Aorta (tissue), 5 donors: ENCODE measurements at places on chromosomes 11 and 22. TPM values are rescaled to one million over a fixed set of nuclear protein-coding genes. Genes with fewer than 3 reads are reported as not detected.

- H3K4me1 ChIP-seq: no peaks in the 10 kb centered on the region
- no peaks in the 10 kb centered on the region for H3K27me3 ChIP-seq
- no peak overlapping the region for H3K4me3 ChIP-seq
- H3K36me3 ChIP-seq: no peaks in the 10 kb centered on the region
These were observed 5.6 kb downstream of the SLC36A4 start for GRCh38 chr11:93192163-93192562.

- no peak for DNase-seq
- H3K4me3 ChIP-seq: no peak overlapping the region
- H3K27ac ChIP-seq: no peak overlapping the region
- no peaks in the 10 kb centered on the region for H3K36me3 ChIP-seq
- H3K27me3 ChIP-seq: no peaks in the 10 kb centered on the region
These were observed 34.2 kb upstream of the SYT13 start for GRCh38 chr11:45320371-45320770.

- H3K4me1 ChIP-seq: no peaks in the 10 kb centered on the region
- no peak overlapping the region for H3K4me3 ChIP-seq
- no peak overlapping the region for H3K27ac ChIP-seq
These were observed 357.3 kb downstream of the CTTN start for GRCh38 chr11:70755410-70756158.

DNA sequence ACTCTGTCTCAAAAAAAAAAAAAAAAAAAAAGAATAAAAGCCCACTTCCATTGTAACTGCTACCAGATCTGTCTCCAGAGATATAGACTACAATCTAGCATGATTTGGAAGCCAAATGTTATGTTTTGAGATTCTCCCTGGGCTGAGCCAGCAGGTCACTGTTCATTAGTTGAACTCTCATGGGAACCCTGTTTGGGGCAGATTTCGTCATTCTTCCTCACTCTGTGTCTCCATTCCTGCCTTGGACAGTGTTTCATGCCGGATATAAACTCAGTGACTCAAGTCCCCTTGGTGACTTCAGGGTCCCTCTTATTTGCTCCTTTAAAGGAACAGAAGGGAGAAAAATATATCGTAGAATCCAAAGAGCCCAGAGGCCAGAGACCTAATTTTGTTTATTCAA, 378.1 kb downstream of the LARGE1 start:
- no peak overlapping the region for H3K4me3 ChIP-seq
- no peaks in the 10 kb centered on the region for H3K4me1 ChIP-seq
- H3K36me3 ChIP-seq: no peaks in the 10 kb centered on the region

GRCh38 chr22:42635531-42635930, 4.9 kb downstream of the ATP5MGL start:
- DNase-seq: peak; percentile 95
- H3K4me1 ChIP-seq: peaks cover 6% of the 10 kb centered on the region
- H3K27ac ChIP-seq: no peak overlapping the region
- H3K36me3 ChIP-seq: no peaks in the 10 kb centered on the region
- H3K27me3 ChIP-seq: no peaks in the 10 kb centered on the region

- DNase-seq: no peak
- H3K27me3 ChIP-seq: no peaks in the 10 kb centered on the region
- no peak overlapping the region for H3K27ac ChIP-seq
- no peaks in the 10 kb centered on the region for H3K36me3 ChIP-seq
- no peak overlapping the region for H3K4me3 ChIP-seq
- H3K4me1 ChIP-seq: no peaks in the 10 kb centered on the region
These were observed 22.7 kb upstream of the C1QTNF4 start for GRCh38 chr11:47616726-47617416.

GRCh38 chr22:22773979-22774604, 113.5 kb upstream of the IGLL5 start:
- no peaks in the 10 kb centered on the region for H3K4me1 ChIP-seq
- H3K27me3 ChIP-seq: no peaks in the 10 kb centered on the region
- no peaks in the 10 kb centered on the region for H3K36me3 ChIP-seq
- no peak overlapping the region for H3K4me3 ChIP-seq
- no peak overlapping the region for H3K27ac ChIP-seq

DNA sequence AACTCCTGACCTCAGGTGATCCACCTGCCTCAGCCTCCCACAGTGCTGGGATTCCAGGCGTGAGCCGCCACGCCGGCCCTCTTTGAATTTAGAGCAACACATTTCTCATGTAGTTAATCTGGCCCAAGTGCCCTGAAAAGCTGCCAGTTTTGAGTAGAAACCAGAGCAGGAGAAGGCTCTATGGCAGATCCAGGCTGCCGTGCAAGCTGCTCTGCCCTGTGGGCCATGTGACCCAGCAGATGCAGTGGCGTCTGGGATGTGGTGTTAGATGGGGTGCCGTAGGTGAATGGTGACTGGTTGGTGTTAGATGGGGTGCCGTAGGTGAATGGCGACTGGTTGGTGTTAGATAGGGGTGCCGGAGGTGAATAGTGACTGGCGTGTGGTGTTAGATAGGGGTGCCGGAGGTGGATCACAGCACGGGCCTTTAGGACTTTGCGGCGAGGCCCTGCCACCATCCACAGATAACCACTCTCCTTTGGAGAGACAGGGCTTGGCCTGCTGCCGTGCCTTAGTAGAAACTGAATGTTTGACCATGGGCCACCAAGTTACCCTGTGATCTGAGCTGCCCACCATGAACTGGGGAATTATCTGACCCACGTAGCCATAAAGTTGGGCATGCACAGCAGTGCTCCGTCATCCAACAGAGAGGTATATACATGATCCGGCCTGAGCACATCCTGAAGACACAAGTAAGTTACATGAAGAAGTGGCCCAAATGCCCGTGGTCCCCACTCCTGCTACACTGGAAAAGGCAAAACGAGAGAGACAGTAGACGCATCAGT, 32.7 kb downstream of the ASCL2 start:
- no peaks in the 10 kb centered on the region for H3K4me1 ChIP-seq
- no peak overlapping the region for H3K27ac ChIP-seq
- no peak for DNase-seq
- H3K27me3 ChIP-seq: no peaks in the 10 kb centered on the region

DNA sequence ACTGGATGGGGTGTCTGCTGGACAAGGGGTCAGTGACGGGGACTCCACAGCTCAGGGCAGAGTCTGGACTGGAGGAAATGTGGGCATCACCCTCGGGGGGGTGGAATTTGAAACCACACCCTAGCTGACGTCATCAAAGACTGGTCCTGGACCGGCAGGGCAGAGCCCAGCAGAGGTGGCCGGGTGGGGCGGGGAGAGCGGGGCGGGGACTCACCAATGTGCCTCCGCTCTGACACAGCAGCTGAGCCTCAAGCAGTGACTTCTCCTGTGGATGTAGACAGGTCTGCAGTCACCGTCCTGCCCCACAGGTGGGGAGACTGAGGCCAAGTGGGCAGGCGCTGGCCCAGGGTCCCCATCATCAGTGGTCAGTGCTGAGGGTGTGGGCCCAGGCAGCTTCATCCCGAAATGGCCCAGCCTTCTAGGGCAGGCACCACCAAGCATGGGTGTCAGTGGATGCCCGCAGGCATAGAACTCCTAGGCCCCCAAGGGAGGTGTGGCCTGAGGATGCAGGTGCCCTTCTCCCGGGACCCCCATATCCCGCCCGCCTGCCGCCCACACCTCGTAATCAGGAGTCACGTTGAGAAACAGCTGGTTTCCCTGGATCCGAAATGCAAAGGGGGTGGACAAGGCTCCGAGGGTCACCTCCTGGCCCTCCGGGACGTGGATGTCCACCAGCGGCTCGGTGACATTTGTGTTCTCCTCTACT, 603 bp downstream of the CDHR5 start:
- no peak for DNase-seq

DNA sequence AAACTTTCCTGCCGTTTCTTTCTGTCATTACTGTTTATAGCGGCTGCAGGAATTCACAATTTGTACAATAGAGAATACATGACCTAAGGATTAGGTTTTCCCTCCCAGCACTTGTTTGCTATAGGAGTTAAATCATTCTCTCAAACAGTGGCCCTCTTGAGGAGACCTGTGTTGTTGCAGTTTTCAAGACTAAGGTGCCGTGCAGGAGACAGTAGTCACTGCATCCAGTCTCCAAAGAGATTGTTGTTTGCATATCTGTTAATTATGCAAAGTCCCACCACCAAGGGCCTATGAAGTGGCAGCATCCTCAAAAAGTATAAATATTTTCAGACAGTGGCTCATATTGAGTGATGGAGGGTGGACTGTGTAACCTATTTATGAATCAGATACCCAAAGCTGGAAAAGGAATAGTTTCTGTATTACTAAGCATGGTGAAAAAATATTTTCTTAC, 2.3 kb downstream of the PRSS23 start:
- H3K4me1 ChIP-seq: no peaks in the 10 kb centered on the region
- no peak overlapping the region for H3K27ac ChIP-seq
- peak overlapping the region; percentile 75 for H3K4me3 ChIP-seq
- DNase-seq: no peak
- no peaks in the 10 kb centered on the region for H3K27me3 ChIP-seq
- H3K36me3 ChIP-seq: no peaks in the 10 kb centered on the region

DNA sequence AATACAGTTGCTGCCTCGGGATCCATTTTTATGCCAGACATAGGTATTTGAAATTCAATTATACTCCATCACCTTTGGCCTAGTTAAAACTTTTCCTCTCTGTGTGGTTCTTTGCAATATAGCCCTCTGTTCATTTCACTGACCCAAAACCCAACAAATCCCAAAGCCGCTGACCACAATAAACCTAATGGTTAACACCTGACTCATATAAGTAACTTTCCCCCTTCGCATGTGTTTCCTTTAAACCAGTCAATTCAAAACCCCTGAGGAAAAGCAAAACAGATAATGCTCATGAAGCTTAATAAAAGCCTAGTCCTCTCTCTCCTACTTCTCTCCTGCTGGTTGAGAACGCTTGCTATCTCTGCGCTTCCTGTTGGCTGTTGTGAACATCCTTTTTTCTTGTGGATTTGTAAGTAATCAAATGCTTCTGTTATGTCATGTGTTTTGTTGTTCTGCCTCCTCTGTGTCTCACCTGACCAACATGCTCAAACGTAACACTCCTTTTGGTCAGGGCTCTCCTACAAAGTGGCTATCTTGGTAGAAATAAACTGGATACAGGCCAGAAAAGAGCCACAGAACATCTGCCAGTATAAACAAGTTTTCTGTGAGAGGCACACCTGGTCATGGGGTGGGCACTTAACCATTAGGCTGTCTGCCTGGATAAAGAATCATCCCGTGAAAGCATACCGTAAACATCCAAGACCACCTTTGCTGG, 652.6 kb downstream of the METTL15 start:
- no peak overlapping the region for H3K27ac ChIP-seq
- H3K4me3 ChIP-seq: no peak overlapping the region
- H3K27me3 ChIP-seq: no peaks in the 10 kb centered on the region

- no peak overlapping the region for H3K27ac ChIP-seq
- H3K36me3 ChIP-seq: no peaks in the 10 kb centered on the region
- H3K4me1 ChIP-seq: no peaks in the 10 kb centered on the region
These were observed 673.8 kb downstream of the NELL1 start for GRCh38 chr11:21343204-21343603.

ANKK1 gene
- 0.16 TPM for total RNA-seq

OR5AN1 gene
- total RNA-seq: not detected

KCNK4 gene
- not detected for total RNA-seq

ROM1 gene
- total RNA-seq: 9.0 TPM

SYTL2 gene
- 54.0 TPM for total RNA-seq

OR10A2 gene
- total RNA-seq: not detected

OR8B3 gene
- total RNA-seq: not detected

ASRGL1 gene
- total RNA-seq: 7.3 TPM
